Stomach (tissue), 19 donors: ENCODE measurements at places on chromosomes 11 and 22.
A peak's percentile ranks its signal among the peaks of the same experiment; 100 is the strongest.

DNA sequence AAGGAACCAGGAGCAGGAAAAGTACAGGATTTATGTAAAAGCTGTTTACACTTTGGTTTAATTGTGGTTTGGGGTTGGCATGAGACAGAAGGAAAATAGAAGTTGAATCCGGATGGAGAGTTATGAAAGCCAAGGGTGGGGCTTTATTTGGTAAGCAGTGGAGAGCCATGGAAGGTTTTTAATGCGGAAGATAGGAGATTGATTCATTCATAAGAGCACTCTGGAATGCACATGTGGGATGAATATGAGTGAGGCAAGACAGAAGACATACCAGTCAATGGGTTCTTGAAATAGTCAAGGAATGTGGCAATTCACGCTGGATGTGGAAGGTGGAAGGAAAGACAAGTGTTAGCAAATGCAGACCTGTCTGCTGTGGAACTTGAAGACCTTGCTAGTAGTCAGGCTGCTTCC is 9.3 kb upstream of the GLB1L3 start:
- no peak overlapping the region for H3K4me3 ChIP-seq
- no peaks in the 10 kb centered on the region for H3K27me3 ChIP-seq
- H3K36me3 ChIP-seq: peaks cover 13% of the 10 kb centered on the region
- DNase-seq: no peak
- H3K27ac ChIP-seq: no peak overlapping the region

- no peak overlapping the region for H3K27ac ChIP-seq
- DNase-seq: no peak
- no peaks in the 10 kb centered on the region for H3K27me3 ChIP-seq
- no peaks in the 10 kb centered on the region for H3K4me1 ChIP-seq
- H3K36me3 ChIP-seq: peaks cover 31% of the 10 kb centered on the region
- H3K4me3 ChIP-seq: no peak overlapping the region
Observed at GRCh38 chr11:58621586-58622262, 741 bp upstream of the CNTF start.

- H3K4me3 ChIP-seq: no peak overlapping the region
- H3K27ac ChIP-seq: no peak overlapping the region
- DNase-seq: no peak
Observed at GRCh38 chr11:92180664-92181251, 43.9 kb upstream of the FAT3 start.

DNA sequence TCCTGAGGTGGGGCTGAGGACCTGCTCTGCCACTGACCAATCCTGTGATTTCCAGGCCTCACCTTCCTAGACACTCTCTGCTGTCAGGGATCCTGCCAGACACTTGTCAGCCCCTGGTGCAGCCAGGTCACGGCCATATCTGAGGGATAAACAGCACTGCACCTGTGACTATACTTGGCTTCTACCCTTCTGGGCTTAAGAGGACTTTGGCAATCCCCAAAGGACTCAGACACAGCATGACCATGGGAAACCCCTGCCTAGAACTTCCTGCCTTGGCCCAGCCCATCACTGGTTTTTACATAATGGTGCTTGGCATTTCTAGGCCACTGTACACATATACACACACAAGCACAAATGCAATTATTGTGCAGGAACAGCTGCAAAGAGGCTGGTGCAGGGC is 11.6 kb upstream of the OLFML1 start:
- no peak for DNase-seq
- H3K27me3 ChIP-seq: no peaks in the 10 kb centered on the region
- H3K27ac ChIP-seq: no peak overlapping the region
- no peak overlapping the region for H3K4me3 ChIP-seq
- no peaks in the 10 kb centered on the region for H3K36me3 ChIP-seq
- no peaks in the 10 kb centered on the region for H3K4me1 ChIP-seq

- H3K4me3 ChIP-seq: no peak overlapping the region
- no peaks in the 10 kb centered on the region for H3K27me3 ChIP-seq
- peaks cover 11% of the 10 kb centered on the region for H3K36me3 ChIP-seq
- peak overlapping the region; percentile 97 for H3K27ac ChIP-seq
- H3K4me1 ChIP-seq: peaks cover 76% of the 10 kb centered on the region
Observed at GRCh38 chr11:75313513-75314272, 37.8 kb downstream of the ARRB1 start.

DNA sequence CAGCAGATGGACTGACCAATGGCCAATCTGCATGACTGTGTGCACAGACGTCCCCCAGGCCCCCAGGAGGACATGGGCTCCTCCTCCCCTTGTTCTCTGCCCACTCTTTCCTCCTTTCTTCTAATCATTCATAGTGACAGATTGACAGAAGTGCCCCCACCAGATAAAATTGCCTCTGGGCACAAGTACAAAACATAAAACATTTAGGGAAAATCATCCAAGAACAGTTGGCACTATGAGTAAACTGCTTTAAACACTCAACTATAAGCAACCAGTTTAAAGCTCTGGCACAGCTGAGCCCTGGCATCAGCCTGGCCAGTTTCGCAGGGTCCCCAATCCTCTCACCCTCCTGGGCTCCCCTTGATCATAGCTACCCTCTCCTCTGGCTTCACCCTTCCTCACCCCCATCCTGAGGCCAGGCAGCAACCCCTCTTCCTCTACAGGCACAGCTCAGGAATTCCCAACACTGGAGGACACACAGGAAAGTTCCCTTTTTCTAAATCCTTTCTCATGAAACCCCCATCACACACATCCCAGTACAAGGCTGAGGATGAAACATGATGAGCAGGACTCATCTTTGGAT is 232.9 kb downstream of the BUD13 start:
- no peaks in the 10 kb centered on the region for H3K4me1 ChIP-seq
- H3K36me3 ChIP-seq: no peaks in the 10 kb centered on the region
- H3K27ac ChIP-seq: no peak overlapping the region
- peaks cover 10% of the 10 kb centered on the region for H3K27me3 ChIP-seq
- no peak overlapping the region for H3K4me3 ChIP-seq

- H3K27me3 ChIP-seq: no peaks in the 10 kb centered on the region
- no peaks in the 10 kb centered on the region for H3K36me3 ChIP-seq
- H3K4me3 ChIP-seq: no peak overlapping the region
- DNase-seq: peak; percentile 48
- H3K4me1 ChIP-seq: no peaks in the 10 kb centered on the region
- no peak overlapping the region for H3K27ac ChIP-seq
Observed at GRCh38 chr11:45523760-45524159, 141.7 kb downstream of the CHST1 start.

DNA sequence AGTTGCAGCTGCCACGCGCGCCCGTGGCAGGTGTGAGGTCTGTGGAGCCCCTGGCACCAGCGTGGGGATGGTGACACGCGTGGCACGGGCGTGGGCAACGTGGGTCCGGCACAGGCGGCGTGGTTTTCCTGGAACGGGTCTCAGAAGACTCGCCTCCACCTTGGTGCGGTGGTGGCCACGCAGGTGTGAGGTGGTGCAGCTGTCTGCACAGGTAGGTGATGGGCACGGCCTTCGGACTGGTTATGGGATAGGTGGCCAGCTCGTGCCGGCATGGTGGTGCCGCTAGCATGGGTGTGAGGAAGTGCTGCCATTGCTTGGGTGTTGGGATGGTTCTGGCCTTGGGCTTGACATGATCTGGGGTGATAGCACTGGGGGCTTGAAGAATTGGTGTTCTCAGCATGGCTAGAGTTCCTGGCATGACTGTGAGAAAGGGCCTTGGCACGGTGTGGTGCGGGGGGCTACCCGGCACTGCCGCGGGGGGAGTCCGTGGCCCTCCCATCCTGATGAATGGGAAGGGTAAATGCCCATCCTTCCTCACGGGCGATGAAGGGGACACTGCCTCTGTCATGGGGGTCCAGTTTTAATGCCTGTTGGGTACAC is 531 bp downstream of the DAGLA start:
- DNase-seq: no peak
- H3K27me3 ChIP-seq: no peaks in the 10 kb centered on the region
- no peak overlapping the region for H3K27ac ChIP-seq
- H3K4me3 ChIP-seq: peak overlapping the region; percentile 53

- H3K4me3 ChIP-seq: no peak overlapping the region
- H3K27me3 ChIP-seq: no peaks in the 10 kb centered on the region
- H3K36me3 ChIP-seq: peaks cover 100% of the 10 kb centered on the region
- no peak for DNase-seq
- no peak overlapping the region for H3K27ac ChIP-seq
- no peaks in the 10 kb centered on the region for H3K4me1 ChIP-seq
Observed at GRCh38 chr22:19042285-19043120, 79.7 kb downstream of the DGCR2 start.

DNA sequence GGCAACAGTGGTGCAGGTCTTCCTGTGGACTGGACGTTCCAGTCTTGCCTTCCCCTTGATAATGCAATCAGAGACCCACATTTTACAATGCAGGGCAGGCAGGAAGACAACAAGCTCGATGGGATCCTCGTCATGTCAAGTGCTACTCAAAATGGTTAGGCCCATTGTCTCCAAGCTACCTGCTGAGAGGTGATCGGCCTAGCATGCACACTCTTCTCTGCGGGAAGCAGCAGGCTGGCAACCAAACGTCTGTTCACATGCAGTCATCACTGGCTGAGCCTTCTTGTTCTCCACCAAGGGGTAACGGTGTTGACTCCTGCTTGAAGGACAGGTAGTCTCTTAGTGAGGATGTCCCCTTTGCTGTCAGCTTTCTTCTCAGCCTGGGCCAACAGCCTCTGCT is 25.5 kb upstream of the CD82 start:
- no peak overlapping the region for H3K27ac ChIP-seq
- DNase-seq: no peak

GRCh38 chr11:67406969-67407687 is 3.2 kb downstream of the TBC1D10C start:
- no peak overlapping the region for H3K27ac ChIP-seq
- H3K27me3 ChIP-seq: no peaks in the 10 kb centered on the region
- no peak for DNase-seq

GRCh38 chr22:49826603-49827270 is 936 bp downstream of the BRD1 start:
- H3K4me3 ChIP-seq: peak overlapping the region; percentile 90
- peaks cover 56% of the 10 kb centered on the region for H3K4me1 ChIP-seq
- no peaks in the 10 kb centered on the region for H3K27me3 ChIP-seq
- peak overlapping the region; percentile 90 for H3K27ac ChIP-seq

GRCh38 chr22:25764270-25765015 is 22.5 kb downstream of the MYO18B start:
- H3K36me3 ChIP-seq: no peaks in the 10 kb centered on the region
- no peak for DNase-seq
- no peaks in the 10 kb centered on the region for H3K27me3 ChIP-seq
- no peak overlapping the region for H3K27ac ChIP-seq
- no peak overlapping the region for H3K4me3 ChIP-seq
- H3K4me1 ChIP-seq: no peaks in the 10 kb centered on the region

- H3K4me1 ChIP-seq: peaks cover 11% of the 10 kb centered on the region
- no peak for DNase-seq
Observed at GRCh38 chr11:121494355-121495099, 41.8 kb upstream of the SORL1-AS1 start.

DNA sequence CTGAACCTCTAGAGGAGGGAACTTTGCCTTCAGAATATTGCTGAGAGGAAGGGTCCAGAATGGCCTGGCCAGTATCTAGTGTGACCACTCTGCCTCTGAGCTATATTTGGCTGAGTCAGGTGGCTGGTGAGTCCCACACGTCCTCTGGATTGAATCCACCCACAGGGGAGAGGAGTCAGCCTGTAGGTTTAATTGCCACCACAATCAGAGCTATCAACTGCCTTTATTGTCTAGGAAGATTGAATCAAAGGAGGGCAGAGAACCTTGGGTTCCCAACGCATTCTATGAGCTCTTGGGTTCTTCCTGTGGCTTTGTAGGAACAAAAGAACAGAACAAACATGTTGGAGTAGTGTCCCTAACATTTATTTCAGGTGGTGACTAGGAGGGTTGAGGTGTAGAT is 67.7 kb downstream of the ST3GAL4 start:
- peaks cover 26% of the 10 kb centered on the region for H3K4me1 ChIP-seq
- no peak overlapping the region for H3K27ac ChIP-seq
- no peaks in the 10 kb centered on the region for H3K36me3 ChIP-seq
- no peaks in the 10 kb centered on the region for H3K27me3 ChIP-seq

GRCh38 chr11:728901-729491 is 18.3 kb upstream of the TALDO1 start:
- H3K27me3 ChIP-seq: peaks cover 69% of the 10 kb centered on the region
- no peak for DNase-seq
- H3K4me3 ChIP-seq: no peak overlapping the region

- peaks cover 23% of the 10 kb centered on the region for H3K4me1 ChIP-seq
- H3K36me3 ChIP-seq: no peaks in the 10 kb centered on the region
- peaks cover 17% of the 10 kb centered on the region for H3K27me3 ChIP-seq
- DNase-seq: no peak
- no peak overlapping the region for H3K4me3 ChIP-seq
- H3K27ac ChIP-seq: peak overlapping the region; percentile 33
Observed at GRCh38 chr11:45078236-45079074, 68.0 kb upstream of the PRDM11 start.

DNA sequence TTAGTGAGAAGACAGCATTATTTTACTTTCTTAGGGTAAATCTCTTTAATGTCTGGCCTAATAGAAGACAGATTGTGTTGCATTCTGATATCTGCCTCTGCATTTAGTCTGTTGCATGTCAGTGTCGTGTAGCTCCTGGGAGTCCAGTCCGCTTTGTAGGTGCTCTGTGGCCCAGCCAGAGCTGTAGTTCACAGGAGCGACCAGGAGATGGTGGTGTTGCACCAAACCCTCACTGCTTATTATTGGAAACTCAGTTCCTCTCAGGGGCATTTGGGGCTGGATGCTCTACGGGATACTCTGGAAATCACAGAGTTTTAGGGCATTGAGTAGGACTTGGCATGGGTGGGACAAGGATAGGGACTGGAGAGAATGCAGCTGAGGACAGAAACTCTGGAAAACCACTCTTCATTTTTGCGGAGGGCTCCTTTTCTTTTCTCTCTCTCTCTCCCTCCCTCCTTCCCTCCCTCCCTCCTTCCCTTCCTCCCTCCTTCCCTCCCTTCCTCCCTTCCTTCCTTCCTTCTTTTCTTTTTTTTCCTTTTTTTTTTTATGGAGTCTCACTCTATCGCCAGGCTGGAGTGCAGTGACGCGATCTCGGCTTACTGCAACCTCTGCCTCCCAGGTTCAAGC is 21.7 kb downstream of the MIAT start:
- H3K36me3 ChIP-seq: peaks cover 29% of the 10 kb centered on the region
- DNase-seq: peak; percentile 88
- H3K4me3 ChIP-seq: no peak overlapping the region
- H3K4me1 ChIP-seq: peaks cover 10% of the 10 kb centered on the region
- no peak overlapping the region for H3K27ac ChIP-seq
- H3K27me3 ChIP-seq: no peaks in the 10 kb centered on the region

DNA sequence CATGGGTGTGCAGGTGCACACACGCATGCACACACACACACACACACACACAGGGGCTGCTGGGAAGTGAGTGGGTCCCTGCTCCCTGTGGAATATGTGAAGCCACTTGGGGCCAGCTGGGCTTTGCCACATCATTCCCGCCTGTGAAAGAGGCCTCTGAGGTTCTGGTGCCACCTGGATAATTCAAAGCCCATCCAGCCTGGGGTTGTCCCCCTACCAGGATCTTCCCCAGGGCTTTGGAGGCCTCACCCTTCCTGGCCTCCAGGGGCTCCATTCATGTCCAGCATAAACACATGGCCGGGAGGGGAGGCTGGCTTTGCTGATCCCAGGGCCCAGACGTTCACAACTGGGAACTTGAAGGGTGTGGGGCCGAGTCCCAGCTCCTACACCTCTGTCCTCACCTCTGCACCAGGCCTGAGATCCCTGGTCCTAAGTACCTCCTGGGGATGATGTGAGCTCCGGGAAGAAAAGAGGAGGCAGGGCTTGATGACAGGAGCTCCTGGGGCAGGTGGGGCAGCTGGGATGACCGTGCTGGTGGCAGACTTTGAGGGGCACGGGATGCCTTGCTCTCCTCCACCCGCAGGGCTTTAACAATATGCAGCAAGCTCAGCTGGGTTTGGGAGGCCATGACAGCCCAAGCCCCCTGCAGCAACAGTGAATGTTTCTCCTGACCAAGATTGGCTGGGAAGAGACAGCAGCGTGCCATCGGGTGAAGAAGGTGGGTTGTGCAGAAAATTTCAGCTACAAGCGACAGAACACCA is 14.2 kb downstream of the LINC01488 start:
- H3K4me3 ChIP-seq: no peak overlapping the region
- DNase-seq: no peak
- no peaks in the 10 kb centered on the region for H3K27me3 ChIP-seq
- H3K4me1 ChIP-seq: peaks cover 16% of the 10 kb centered on the region
